ENCODE measurements at places on chromosomes 4 and X.

DNA sequence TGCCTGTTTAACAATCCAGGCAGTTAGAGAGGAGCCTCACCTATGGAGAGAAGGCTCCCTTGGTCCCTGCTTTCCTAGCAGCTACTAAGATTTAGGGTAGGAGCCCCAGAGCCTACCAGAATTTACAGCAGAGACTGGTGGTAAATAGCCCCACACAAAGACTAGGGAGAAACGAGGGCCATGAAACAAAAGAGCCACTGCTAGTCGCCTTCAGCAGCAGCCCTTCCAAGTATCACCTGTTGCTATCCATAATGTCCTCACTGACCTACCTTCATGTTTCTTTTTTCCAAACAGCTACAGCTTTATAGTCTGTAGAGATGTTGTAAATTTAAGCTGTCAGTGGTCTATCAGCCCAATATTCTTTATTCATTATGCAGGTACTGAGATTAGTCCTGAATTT is 25.3 kb downstream of the ARHGEF6 start:
- DNase-seq, result no peak

DNA sequence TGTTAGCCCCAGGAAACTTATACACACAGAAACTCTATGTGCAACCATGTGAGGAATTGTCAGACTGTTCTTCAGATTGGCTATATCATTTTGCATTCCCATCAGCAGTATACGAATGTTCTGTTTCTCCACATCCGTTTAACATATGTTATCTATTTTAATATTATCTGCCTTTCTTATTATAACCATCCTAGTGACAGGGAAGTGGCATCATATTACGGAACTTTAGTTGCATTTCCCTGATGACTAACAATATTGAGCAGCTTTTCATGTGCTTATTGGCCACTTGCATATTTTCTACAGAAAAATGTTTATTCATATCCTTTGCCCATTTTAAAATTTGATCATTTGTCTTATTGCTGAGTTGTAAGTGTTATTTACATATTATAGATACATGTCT is 36.5 kb upstream of the IL15 start:
- peak; percentile 37 for DNase-seq

- DNase-seq, result no peak
These were observed 229.1 kb upstream of the POU3F4 start for GRCh38 chrX:83278988-83279387.

DNA sequence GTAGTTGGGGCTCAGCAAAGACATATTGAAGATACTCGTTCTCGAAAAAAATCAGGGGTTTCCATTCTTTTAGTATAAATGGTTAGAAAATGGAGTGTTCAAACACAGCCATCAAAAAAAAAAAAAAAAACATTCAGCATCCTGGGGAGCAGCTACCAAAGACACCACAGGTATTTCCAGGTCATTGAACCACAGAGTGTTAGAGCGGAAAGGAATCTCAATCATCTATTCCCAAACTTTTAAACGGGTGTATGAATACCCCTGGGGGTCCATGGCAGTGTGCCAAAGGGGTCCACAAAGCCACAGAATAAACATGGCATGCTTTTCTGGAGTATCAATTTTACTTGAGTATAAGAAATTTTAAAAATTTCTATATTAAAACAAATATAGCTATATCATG is 6.9 kb upstream of the FGF16 start:
- no peak for DNase-seq

GRCh38 chr4:98630737-98631454 is 27.5 kb downstream of the TSPAN5 start:
- no peak for DNase-seq

GRCh38 chrX:148523303-148524080 is 23.1 kb downstream of the AFF2 start:
- no peak for DNase-seq

- DNase-seq, result no peak
These were observed 26.3 kb upstream of the GPM6B start for GRCh38 chrX:13843150-13843721.

DNA sequence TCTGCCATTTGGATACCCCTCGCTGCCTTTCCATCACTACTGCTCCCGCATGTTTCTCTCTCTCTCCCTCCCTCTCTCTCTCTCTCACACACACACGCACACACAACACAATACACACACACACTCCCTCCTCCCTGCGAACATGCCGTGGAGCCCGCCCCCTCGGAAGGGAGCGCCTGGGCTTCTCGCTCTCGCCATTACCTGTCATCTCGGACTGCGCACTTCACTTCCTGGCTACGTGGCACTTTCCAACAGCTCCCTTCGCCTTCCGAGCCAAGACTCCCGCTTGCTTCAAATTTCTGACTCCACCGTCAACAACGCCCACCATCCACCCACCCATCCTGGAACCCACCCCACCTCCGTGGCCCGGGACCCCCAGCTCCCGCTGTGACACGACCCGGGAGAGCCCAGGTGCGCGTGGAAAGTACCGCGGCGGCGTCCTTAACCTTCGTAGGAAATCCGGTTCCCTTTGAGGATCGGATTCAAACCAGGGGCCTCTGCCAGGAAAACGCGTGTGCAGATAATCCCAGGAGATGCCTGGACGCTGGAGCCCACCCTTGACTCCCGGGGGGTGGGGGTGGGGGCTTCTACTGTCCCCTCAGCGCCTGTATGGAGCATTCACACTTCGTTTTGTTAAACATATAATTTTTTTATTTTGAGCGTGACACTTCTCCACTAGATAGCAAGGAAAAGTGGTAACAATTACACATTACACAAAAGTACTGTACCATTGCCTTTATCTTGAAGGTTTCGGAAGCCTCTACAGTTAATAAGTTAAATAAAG is 12.5 kb downstream of the ARX start:
- DNase-seq, result no peak

- no peak for DNase-seq
These were observed 519.6 kb downstream of the IQCM start for GRCh38 chr4:149296084-149296483.

DNA sequence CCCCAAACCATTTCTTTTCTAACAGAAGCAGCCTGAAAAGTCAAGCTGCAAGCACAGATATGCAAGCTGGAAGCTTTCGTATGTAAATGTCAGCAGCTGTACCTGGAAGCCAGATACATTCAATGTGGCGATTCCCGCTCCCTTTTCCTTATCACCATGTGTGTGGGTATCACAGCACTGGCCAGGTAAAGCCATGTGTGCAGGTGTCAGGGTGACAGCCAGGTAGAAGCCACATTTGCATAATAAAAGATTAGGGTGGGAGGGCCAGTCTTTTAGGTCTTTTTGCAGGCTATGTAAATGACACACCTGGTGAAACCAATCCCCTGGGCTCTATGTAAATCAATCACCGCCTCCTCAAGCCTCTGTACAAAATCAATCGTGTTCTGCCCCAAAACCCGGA is 50.1 kb downstream of the RXFP1 start:
- DNase-seq, result no peak

DNA sequence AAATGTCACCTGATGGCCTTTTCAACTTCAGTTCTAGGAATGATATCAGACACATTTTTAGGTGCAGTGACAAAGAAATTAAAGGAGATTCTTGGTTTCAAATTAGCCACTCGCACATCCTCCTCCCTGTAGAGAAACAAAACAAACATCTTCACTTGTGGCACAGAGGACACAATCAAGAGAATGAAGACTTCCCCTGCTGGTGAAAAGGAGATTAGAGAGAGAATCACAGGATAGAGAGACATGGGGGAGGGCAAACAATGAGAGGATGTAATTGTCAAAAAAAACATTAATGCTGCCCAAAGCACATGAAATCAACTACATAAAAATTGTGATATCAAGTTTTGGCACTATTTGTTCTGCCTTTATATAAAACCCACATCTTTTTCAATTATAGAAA is 34.5 kb downstream of the ACE2 start:
- DNase-seq, result no peak

DNA sequence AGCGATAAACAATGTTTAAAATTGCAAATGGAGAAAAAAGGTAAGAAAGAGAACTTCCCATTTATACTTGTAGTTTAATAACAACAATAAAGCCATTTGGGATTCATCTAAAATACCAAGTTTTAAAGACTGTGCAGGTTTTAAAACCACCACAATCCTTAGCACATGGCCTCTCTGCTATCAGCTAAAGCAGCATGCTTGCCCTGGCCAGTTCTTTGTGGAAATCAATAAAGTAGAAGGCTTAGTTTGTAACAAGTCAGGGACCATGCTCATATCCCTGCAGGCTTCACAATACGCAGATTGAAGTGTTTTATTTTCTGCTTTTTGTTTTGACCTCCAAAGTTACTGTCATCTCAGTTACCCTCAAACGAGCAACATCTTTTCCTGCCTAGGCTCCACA is 249.5 kb downstream of the INPP4B start:
- no peak for DNase-seq

DNA sequence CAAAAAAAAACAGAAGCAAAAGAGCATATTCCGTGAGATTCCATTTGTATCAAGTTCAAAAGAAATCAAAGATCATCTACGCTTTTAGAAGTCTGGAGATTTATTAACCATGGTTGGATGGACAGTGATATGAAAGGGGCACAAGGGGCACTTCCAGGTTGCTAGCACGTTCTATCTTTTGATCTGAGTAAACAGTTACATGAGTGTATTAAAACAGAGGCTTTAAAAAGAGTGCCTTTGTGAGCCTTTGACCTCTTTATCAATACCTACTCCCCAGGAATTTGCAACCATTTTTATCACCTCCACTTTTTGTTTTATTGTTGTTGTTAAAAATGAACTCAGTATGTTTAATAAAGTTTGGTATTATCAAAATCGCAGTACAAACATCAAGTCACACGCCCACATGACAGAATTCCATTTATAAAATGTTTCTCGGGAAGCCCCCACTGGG is 72.4 kb upstream of the UCP1 start:
- no peak for DNase-seq

DNA sequence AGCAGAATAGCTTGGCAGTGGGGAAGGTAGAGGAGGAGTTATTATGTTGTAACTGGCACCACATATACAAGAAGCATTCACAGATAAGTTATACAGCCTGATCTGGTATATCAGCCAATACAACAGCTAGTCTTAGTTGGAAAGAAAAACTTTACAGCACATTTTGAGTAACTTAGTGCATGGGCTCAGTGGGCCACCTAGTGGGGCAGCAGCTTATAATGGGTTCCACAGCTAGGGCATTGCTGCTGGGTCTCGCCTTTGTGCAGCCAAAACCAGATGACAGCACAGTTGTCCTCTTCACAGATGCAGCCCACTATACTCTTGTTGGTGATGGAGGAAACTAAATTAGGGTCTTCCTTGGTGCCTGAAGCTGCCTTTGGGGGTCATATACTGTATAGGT is 448.1 kb upstream of the RASGEF1B start:
- no peak for DNase-seq

DNA sequence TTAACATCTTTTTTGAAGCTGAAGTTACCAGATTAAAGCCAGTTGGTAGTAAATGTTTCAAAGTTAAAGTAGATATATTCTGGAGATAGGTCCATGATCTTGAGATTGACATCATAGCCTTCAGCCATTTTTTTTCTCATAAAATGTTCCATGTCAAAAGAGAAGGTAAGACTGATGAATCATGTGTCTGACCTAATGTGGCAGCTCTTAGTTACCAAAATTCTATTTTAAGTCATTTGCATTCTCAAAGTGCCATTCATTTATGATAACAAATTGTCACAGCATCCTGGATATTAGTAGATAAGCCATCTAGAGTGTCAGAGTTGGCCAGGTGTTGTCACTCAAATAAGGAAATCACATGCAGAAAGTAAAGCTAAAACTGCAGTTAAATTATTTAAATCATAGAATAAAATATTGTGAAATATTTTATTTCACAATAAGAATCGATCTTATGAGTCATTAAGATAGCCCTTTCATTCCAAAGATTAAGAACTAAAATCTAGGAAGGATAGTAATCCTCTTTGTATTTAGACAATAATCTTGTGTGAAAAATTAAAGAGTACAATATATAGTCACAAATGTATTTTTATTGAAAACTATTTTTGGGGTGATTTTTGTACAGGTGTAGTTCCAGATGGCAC is 65.7 kb upstream of the ADAD1 start:
- DNase-seq, result no peak
